CD4-positive, alpha-beta T cell treated with Interleukin-1 beta for 1 hour (primary cell): ENCODE measurements at places on chromosomes 3 and 15.
A peak's percentile ranks its signal among the peaks of the same experiment; 100 is the strongest.

GRCh38 chr15:87368511-87368910, 888.0 kb downstream of the NTRK3 start:
- no peak for DNase-seq

DNA sequence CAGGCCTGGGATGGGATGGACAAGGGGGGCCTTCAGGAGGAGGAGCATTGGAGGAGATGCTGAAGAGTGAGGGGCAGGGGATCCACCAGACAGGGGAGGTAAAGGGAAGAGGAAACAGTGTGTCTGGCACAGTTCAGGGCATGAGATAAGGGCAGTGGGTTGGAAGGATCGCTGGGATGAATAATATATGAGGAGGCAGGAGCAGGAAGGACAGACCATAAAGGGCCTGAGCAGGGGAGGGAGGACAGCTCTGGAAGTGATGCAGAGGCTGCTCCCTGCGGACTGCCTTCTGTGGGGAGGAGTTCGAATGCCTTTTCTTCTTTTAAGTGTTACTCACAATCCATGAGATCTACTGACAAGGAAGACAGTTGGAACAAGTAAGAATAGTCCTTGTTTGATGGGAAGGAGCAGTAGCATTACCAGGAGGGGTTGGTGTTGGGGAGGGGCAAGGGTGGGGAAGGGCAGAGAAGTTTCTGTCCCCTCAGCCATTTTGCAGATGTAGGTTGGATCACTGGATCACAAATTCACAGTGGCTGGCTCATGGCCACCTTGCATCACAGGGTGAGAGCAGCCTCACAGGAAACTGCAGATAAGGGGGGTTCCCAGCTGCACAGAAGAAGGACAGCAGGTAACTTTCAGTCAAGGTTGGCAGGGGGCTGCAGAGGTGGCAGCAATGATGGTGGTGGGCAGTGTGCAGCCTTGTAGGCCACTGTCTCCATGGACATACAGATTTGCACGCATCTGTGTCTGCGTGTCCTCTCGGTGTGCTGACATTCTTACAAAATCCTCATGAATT, 91.9 kb upstream of the SNRPN start:
- no peak for DNase-seq

GRCh38 chr15:56428821-56429458, 36.0 kb downstream of the MNS1 start:
- no peak for DNase-seq

DNA sequence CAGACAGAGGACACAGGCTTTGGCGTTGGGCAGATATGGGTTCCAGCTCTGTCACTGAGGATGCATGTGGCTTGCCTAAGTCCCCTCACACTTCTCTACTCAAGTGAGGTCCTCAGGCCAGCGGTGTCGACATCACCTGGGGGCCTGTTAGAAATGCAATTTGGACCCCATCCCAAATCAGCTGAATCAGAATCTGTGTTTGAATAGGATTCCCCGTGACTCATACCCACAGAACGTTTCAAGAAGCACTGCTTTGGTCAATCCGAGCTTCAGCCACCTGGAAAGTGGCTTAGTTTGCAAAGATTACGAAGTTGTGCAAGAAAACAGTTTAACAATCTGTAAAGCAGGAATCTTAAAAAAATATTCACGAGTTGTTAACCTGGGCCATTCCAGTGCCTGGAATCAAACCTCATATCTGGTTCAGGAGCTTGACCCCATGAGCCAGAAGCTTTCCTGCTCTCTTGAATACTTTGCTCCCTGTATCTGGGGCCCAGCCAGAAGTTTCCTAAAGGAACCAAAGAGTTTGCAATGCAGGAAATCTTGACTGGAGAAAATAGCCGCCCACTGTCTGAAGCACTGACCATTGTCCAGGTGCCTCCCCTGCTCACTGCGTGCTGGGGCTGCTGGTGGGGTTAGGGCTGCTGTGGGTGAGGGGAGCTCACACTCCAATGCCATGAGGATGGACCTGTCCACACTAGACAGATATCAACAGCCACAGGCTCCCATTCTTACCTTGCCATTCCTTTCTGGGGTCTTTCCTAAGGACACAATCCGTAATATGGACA, 208.5 kb upstream of the LINGO1 start:
- DNase-seq = no peak

- DNase-seq = no peak
Measured at GRCh38 chr3:13463618-13464400, 16.3 kb upstream of the HDAC11 start.

- DNase-seq = peak; percentile 54
Measured at GRCh38 chr3:46930166-46930944, 46.2 kb downstream of the CCDC12 start.

- peak; percentile 56 for DNase-seq
Measured at GRCh38 chr15:63945007-63945788, 101.1 kb downstream of the DAPK2 start.

DNA sequence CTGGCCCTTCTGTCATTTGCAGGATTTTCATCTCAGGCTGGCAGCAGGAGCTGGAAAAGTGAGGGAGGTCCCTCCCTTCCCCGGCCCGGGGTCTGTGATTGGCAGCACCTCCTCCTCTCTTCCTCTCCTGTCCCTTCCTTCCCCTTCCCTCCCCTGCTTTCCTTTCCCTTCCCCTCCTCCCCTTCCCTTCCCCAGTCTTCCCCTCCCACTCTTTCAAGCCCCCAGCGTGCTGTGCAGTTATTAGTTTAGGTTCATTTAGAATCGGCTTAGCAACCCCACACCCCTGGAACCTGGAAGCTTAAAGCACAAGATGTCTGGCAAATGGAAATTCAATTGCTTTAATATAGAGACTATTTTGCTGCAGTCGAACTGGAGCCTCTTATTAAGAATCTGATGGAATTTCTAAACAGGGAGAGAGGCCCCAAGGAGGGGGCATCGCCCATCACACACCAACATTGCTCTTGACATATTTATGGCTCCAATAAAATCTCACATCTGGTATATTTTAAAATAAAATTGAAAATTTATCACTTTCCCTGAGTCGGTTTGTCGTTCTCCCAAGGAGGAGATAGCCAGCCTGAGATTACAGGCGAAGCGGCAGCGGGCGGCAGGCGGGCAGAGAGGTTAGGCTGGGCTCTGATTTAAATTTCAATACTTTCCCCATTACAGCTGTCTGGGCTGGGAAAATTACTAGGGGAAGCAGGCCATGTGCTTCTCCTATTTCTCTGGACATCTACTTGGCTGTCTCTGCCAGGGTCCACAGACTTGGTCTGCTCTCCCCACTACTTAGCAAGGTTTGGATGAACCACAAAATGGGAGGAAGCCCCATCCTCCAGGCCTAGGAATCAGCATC, 98.9 kb downstream of the LINGO1 start:
- DNase-seq = no peak

- no peak for DNase-seq
Measured at GRCh38 chr3:158863247-158863646, 61.4 kb downstream of the MFSD1 start.

GRCh38 chr15:70761046-70761445, 2.3 kb downstream of the UACA start:
- DNase-seq = no peak
